T-helper 17 cell (primary cell): ENCODE measurements at places on chromosomes 1 and 21. TPM values are rescaled to one million over a fixed set of nuclear protein-coding genes. Genes with fewer than 3 reads are reported as not detected.

GRCh38 chr1:110205156-110205555 lies 5.0 kb upstream of the KCNC4 start:
- H3K27me3 ChIP-seq: no peaks in the 10 kb centered on the region
- no peak for DNase-seq
- H3K36me3 ChIP-seq: no peaks in the 10 kb centered on the region

DNA sequence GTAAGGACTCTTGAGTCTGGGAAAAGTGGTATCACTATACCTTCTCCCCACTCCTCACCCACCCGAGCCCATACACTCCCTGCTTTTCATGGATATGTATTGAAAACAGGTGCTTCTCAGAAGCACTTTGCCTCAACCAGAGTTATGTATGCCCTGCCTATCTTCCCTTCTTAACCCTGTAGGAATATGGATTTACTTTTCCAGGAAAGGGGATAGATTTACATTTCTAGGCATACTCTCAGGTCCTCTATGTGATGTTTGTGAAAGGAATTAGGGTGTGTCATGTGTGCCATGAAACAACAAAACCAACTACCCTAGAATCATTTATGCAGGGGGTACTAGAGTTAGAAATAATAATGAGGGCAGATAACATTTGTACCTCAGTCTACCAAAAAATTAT lies 11.0 kb upstream of the STX12 start:
- no peak for DNase-seq
- H3K27ac ChIP-seq: no peak overlapping the region
- no peaks in the 10 kb centered on the region for H3K27me3 ChIP-seq
- H3K4me1 ChIP-seq: peaks cover 2% of the 10 kb centered on the region
- peaks cover 4% of the 10 kb centered on the region for H3K36me3 ChIP-seq

GRCh38 chr1:66296370-66296769 lies 237.6 kb upstream of the SGIP1 start:
- H3K36me3 ChIP-seq: peaks cover 2% of the 10 kb centered on the region
- no peak overlapping the region for H3K27ac ChIP-seq
- peaks cover 16% of the 10 kb centered on the region for H3K4me1 ChIP-seq
- H3K27me3 ChIP-seq: no peaks in the 10 kb centered on the region

DNA sequence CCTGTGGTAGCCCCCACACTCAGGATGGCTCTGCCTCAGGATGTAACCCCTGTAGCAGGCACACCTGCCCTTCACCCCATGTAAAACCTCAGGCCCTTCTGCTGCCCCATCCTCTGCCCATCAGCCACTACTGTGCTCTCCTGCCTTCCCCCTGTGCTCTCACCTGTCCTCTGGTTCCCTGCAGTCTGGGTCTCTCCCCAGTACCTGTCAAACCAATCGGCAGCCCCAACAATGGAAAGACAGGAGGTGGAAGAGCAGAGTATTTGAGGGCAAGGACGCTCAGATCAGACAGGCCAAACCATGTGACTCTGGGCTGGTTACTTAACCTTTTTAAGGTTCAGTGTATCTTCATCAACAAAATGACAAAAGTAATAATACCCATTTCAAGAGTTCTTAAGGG lies 30.9 kb downstream of the SMIM12 start:
- peaks cover 5% of the 10 kb centered on the region for H3K36me3 ChIP-seq
- no peak overlapping the region for H3K4me3 ChIP-seq
- no peak for DNase-seq
- H3K27ac ChIP-seq: no peak overlapping the region
- H3K27me3 ChIP-seq: no peaks in the 10 kb centered on the region

GRCh38 chr1:59005491-59006288 lies 221.8 kb upstream of the JUN start:
- H3K27me3 ChIP-seq: peaks cover 11% of the 10 kb centered on the region
- H3K4me3 ChIP-seq: no peak overlapping the region
- H3K27ac ChIP-seq: no peak overlapping the region

- H3K27me3 ChIP-seq: no peaks in the 10 kb centered on the region
- H3K27ac ChIP-seq: no peak overlapping the region
- H3K36me3 ChIP-seq: peaks cover 6% of the 10 kb centered on the region
- H3K4me3 ChIP-seq: no peak overlapping the region
- DNase-seq: no peak
Observed at GRCh38 chr21:33751120-33751519, 108.8 kb downstream of the ITSN1 start.

GRCh38 chr1:206430031-206430983 lies 40.0 kb upstream of the IKBKE start:
- no peak overlapping the region for H3K27ac ChIP-seq
- H3K36me3 ChIP-seq: peaks cover 18% of the 10 kb centered on the region
- peaks cover 3% of the 10 kb centered on the region for H3K4me1 ChIP-seq

DNA sequence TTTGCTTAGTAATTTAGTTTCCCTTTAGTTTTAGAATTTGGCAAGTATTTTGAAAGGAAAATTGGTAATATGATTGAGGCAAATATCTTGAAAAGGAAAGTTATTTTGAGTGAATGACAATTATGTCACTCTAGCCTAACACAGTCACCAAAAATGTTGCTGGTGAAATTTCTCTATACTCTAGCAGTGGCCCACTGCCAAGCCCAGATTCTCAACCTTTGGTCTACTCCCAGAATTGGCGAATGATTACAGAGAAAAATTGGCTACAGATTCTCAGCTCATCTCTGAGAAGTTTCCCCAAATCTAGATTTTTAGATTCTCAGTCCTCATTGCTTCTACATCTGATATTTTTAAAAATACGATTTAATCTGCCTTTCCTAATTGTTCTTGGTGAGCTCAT lies 84.9 kb downstream of the PIGK start:
- DNase-seq: no peak
- no peak overlapping the region for H3K27ac ChIP-seq
- H3K4me1 ChIP-seq: peaks cover 2% of the 10 kb centered on the region
- H3K4me3 ChIP-seq: no peak overlapping the region
- no peaks in the 10 kb centered on the region for H3K27me3 ChIP-seq
- no peaks in the 10 kb centered on the region for H3K36me3 ChIP-seq

DNA sequence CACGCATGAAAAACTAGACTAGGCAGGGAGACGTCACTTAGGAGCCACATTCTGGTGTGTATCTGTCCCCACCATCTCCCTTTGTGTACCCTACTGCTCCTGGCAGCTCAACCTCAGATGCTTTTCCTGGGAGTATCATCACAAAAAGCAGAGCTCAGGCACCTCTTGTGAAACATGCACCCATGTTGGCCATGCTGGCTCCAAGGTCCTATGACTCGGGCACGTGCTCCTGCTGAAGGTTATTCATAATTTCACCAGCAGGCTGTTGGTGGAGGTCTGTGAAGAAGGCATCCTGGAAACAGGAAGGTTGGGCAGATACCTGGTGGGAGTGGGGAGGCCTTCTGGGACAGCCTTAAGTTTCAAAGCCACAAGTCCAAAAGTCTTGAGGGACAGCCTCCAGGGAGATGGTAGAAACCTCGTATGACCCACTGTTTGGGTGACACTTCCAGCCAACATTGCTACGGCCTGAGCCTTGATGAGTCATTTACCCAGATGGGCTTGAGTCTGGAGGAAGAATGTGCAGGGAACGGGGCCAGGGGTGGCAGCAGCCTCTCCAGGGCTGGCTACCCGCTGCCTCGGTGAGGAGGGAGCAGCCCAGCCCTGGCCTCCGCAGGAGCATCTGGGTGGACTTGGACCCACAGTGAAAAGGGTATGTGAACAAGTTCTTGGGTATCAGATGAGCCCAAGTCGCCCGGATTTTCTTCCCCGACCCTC lies 75.8 kb downstream of the PGBD5 start:
- no peaks in the 10 kb centered on the region for H3K36me3 ChIP-seq
- H3K4me1 ChIP-seq: peaks cover 2% of the 10 kb centered on the region
- H3K4me3 ChIP-seq: no peak overlapping the region
- no peak for DNase-seq

Gene TINAGL1
- total RNA-seq: not detected

Gene ICOSLG
- total RNA-seq: 9.4 TPM

Gene DMRTA2
- not detected for total RNA-seq

Gene EXTL2
- 1.4 TPM for total RNA-seq

Gene SMIM11
- 0.90 TPM for total RNA-seq

Gene DYNLT5
- not detected for total RNA-seq
